ENCODE measurements at places on chromosomes 13 and 19.

- DNase-seq: no peak
These were observed 161.6 kb downstream of the RNF17 start for GRCh38 chr13:24925318-24926231.

DNA sequence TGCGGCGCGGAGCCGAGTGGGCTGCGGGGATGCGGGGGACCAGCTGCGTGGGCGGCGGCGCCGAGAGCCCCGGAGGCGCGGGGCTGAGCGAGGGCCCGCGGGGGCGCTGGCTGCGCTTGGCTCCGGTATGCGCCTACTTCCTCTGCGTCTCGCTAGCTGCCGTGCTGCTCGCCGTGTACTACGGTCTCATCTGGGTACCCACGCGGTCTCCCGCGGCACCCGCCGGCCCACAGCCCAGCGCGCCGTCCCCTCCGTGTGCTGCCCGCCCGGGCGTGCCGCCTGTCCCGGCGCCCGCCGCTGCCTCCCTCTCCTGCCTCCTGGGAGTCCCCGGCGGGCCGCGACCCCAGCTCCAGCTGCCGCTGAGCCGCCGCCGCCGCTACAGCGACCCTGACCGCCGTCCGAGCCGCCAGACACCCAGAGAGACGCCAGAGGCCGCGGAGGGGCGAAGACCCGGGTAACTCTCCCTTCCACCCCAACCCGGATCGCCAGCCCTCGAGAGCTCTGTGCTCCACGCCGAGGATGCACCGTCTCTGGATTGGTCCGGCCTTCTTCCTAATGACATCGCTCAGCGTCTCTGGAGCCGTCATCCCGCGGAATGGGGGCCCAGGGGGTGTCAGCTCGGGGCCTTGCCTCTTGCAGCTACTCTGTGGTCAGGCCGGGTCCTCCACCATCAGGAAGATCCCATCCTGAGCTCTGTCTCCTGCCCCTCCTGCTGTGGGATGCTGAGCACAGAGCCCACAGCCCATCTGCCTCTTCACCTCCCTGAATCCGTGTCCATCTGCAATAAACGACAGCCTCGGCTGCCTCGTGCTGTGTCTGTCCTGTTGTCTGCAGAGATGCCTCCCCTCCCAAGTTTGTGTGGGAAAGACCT lies 441 bp downstream of the INAFM1 start:
- no peak for DNase-seq

DNA sequence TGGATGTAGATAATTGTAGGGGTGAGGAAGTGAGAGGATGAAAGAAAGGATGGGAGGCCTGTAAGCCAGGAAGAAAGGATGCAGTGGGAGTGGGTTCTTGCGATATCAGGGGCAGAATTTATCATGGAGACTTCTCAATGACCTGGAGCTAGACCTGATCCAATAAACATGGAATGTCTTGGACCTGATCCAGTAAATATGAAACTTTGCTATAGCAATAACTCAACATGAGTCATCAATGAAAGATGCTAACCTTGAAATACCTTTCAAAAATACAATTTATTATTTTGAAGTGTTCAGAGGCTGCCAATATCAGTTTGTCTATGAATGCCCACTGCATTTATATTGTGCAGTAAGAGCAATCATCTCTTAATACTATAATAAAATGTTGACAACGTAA lies 279.5 kb downstream of the POU4F1 start:
- no peak for DNase-seq

DNA sequence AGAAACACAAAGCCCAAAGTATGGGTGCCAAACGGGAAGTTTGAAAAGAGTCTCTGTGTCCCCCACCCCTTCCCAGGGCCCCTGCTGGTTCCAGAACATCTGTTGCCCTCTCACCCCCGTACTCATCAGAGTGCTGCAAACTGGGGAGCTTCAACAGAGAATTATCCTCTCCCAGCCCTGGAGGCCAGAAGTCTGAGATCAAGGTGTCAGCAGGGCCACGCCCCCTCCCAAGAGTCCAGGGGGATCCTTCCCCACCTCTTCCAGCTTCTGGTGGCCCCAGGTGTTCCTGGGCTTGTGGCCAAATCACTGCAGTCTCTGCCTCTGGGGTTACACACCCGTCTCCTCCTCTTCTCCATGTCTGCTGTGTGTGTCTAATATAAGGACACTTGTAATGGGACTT lies 183.4 kb downstream of the PTPRS start:
- DNase-seq: no peak

DNA sequence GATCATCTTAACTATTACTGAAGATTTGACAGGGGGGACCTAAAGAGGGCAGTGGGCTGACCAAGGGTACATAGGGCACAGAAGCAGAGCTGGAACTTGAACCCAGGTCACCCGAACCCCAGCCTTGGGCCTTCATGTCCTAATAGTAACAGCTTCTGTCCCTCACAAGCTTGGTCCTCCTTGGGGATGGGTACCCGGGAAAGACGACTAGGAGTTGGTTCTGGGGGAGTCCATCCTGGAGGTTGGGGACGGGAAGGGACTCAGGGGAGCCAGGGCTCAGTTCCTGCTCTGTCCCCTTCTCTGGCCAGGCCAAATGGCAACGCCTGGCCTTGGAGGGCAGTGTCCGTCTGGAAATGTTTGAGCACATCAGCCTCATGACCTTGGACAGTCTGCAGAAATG lies 39.6 kb upstream of the CYP4F8 start:
- no peak for DNase-seq

- DNase-seq: peak; percentile 69
These were observed 13.2 kb upstream of the ASF1B start for GRCh38 chr19:14149509-14149994.

GRCh38 chr19:6674868-6675305 lies 4.9 kb upstream of the TNFSF14 start:
- peak; percentile 83 for DNase-seq

DNA sequence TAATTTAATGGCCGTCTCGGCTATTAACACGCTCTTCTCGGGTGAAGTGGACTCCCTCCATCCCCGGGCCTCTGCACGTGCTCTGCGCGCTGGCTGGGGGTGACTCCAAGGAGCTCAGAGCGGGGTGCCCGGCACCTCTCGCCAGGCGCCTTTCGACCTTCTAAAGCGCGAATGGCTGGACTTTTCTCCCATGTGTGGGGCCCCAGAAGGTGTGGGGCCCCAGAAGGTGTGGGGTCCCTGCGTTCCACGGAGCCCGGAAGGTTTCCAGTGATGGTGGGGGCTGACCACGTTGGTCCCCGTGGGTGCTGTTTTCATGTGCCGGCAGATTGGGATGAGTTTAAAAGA lies 3.3 kb upstream of the ALOX5AP start:
- DNase-seq: no peak

DNA sequence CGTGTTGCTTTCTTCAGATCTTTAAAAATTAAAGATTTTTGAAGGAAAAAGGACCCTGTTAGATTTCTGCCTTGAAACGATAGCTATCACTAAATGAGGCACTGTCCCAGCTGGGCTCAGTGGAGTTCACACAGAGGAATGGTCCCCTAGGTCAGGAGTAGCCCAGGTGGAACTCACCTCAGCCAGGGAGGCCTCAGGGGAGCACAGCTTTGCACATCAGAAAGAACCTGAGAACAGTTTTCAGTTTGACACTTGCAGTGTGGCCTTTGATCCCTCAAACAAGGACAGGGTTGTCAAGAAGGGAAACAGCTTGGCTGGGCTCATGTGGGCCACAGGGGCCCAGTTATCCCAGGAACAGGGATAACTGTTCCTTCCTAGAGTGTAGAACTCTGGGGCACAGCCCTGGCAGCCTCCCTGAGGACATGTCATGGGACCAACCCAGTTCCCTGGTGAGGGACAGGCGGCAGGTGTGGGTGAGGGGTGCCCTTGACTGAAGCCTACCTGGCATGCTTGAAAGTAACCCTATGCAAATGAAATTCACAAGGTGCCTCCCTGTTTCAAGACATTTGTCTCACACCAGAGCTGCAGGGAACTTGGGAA lies 59.4 kb downstream of the CHST8 start:
- no peak for DNase-seq

GRCh38 chr13:113394339-113394640 lies 30.4 kb upstream of the GRTP1 start:
- DNase-seq: no peak

GRCh38 chr19:4482721-4483364 lies 10.7 kb downstream of the HDGFL2 start:
- no peak for DNase-seq

DNA sequence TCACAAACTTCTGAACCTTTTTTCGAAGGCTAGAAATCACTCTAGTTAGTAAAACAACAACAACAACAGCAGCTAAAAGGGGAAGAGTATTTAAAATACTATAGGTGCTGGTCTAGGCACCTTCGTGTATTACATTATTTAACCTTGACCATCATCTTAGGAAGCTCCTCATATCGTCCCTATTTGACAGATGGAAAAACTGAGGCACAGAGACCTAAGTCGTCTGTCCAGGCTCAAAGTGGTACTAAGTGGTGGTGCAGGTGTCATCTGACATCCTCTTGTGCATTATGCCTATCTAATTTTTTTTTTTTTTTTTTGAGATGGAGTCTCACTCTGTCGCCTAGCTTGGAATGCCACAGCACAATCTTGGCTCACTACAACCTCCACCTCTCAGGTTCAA lies 29.1 kb downstream of the CATSPERD start:
- DNase-seq: no peak

DNA sequence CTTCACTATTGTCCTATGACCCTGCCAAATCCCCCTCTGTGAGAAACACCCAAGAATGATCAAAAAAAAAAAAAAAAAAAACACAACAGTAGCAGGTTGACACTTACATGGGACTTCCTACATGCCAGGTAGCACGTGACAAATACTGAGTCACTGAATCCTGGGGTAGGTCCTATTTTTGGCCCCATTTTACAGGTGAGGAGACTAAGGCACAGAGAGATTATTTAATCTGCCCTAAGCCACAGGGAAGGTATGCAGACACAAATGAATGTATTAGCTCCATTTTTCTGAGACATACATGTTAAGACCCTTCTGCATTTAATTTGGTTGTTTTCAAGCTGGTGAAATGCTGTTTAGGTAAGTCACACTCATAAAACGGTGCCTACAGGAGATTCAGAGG lies 15.7 kb downstream of the ZNF575 start:
- DNase-seq: no peak

- DNase-seq: no peak
These were observed 109.0 kb downstream of the LHFPL6 start for GRCh38 chr13:39494006-39494405.

DNA sequence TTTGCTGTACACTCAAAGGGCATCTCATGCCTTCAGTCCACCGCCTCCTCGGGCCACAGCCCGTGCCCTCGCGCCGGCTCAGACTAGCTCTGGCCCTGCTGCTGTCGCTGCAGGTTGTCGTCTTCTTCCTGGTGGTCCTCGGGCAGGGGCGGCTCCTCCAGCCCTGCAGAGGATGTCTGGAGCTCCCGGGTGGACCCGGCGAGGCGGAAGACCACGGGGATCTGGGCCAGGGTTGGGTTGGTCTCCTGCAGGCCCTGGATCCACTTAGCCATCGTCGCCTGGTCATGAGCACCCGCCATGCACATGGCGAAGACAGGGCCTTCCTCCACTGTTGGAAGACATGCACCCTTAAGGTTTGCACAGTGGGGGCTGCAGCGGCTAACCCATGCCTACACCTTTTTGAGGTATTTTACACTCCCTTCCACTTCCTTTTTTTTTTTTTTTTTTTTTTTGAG lies 489 bp upstream of the ZNF653 start:
- no peak for DNase-seq

GRCh38 chr13:38577048-38577447 lies 109.8 kb upstream of the FREM2 start:
- no peak for DNase-seq

DNA sequence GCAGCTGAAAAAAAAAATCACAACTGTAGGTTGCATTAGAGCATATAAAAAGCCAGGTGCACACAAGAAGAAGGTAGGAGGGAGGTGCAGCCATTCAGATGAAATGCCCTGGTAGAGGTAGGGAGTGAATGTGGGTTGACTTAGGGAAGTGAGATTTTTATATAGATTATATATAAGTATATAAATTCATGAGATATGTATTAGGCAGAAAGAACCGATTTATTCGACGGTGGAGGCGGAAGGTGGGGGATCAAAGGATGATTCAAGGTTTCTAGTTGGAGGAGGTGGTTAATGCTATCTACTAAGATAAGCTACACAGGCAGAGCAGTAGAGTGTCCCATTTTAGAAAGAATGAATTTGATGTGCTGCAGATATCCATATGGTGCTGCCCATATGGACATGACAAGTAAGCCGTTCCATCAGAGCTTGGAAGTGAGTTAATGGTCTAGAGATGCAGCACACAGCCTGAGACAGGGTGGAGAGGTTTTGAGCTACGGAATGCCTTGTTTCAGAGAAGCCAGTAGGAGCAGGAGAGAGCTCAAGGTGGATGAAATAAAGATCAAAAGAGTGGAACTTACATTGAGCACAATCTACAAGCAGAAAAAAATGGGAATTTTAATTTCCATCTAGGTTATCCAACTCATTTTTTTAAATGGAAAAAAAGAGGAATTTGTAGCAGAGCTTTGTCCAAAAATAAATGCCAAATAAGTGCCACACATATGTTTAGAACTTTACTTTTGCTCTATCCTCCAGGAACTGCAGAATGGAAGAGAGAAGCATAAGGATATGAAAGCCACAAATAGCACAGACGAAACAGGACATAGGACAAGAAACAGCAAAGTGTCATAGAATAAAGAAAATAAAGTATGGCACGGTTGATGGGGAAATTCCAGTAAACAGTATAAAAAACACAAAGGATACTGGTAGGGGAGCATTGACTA lies 177.3 kb downstream of the PCDH9 start:
- no peak for DNase-seq
